Hindlimb muscle (tissue), 1 donor: ENCODE measurements at places on chromosomes 13 and 19. TPM values are rescaled to one million over a fixed set of nuclear protein-coding genes. Genes with fewer than 3 reads are reported as not detected.

SOHLH2 gene
- 4.0 TPM for polyA plus RNA-seq

CEACAM20 gene
- polyA plus RNA-seq, result not detected

ADGRE2 gene
- polyA plus RNA-seq, result 1.4 TPM

THSD1 gene
- polyA plus RNA-seq, result 20.8 TPM

TGFBR3L gene
- 0.67 TPM for polyA plus RNA-seq

ZIC2 gene
- not detected for polyA plus RNA-seq

SERPINE3 gene
- polyA plus RNA-seq, result 0.14 TPM

ZNF284 gene
- polyA plus RNA-seq, result 2.9 TPM

TGFB1 gene
- polyA plus RNA-seq, result 23.9 TPM

CXCL17 gene
- not detected for polyA plus RNA-seq

TBXA2R gene
- polyA plus RNA-seq, result 3.4 TPM

SBK2 gene
- 3.2 TPM for polyA plus RNA-seq

KCNRG gene
- polyA plus RNA-seq, result 1.1 TPM

TEKTIP1 gene
- polyA plus RNA-seq, result 3.5 TPM

P2RY11 gene
- 11.7 TPM for polyA plus RNA-seq

GPATCH1 gene
- polyA plus RNA-seq, result 9.5 TPM

SKA3 gene
- 4.0 TPM for polyA plus RNA-seq

AZU1 gene
- 3.2 TPM for polyA plus RNA-seq

TSKS gene
- polyA plus RNA-seq, result 0.94 TPM

BRME1 gene
- polyA plus RNA-seq, result 3.7 TPM

ATP4B gene
- polyA plus RNA-seq, result not detected

ZSCAN4 gene
- polyA plus RNA-seq, result not detected

MAMSTR gene
- polyA plus RNA-seq, result 192 TPM

ZFR2 gene
- polyA plus RNA-seq, result not detected

SIGLECL1 gene
- not detected for polyA plus RNA-seq

NKG7 gene
- 2.8 TPM for polyA plus RNA-seq

MATK gene
- polyA plus RNA-seq, result 2.7 TPM

MBD3L2 gene
- polyA plus RNA-seq, result not detected

MEIOSIN gene
- polyA plus RNA-seq, result not detected

PODNL1 gene
- 0.57 TPM for polyA plus RNA-seq

GJA3 gene
- polyA plus RNA-seq, result 3.5 TPM

C13orf42 gene
- polyA plus RNA-seq, result 0.06 TPM

POP4 gene
- polyA plus RNA-seq, result 43.7 TPM
